EL (cell line): ENCODE measurements at places on chromosomes 13 and 19.

DNA sequence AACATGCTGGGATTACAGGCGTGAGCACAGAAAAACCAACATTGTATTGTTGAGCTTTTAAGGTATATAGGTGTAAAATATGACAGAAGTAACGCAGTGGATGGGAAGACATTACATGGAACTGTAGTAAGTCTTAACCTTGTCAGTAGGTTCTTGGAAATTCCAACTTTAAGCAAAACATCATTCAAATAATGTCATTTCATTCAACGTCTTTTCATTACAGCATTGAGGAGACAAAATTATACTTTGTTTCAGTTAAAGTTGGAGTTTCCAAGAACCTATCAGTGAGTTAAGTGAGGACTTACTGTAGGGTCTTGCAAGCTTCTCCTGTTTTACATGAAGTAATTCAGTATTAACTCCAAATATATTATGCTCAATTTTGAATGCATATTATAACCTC, 27.0 kb upstream of the GPR183 start:
- no peak for DNase-seq

DNA sequence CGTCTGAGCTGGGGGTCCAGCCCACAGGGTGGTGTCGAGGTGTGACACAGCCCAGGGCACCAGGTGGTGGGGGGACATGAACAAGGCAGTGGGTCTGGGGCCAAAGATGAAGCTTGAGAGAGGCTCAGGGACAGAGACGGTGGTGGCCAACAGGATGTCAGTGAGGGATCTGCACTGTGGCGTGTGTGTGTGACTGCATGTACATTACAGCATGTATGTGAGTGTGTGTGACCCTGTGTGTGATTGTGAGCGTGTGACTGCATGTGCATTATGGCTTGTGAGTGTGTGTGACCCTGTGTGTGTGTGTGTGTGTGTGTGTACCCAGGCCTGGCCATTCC, 1.6 kb downstream of the ADAMTS10 start:
- no peak for DNase-seq

- DNase-seq = no peak
Observed at GRCh38 chr19:40302224-40303011, 17.3 kb upstream of the AKT2 start.

DNA sequence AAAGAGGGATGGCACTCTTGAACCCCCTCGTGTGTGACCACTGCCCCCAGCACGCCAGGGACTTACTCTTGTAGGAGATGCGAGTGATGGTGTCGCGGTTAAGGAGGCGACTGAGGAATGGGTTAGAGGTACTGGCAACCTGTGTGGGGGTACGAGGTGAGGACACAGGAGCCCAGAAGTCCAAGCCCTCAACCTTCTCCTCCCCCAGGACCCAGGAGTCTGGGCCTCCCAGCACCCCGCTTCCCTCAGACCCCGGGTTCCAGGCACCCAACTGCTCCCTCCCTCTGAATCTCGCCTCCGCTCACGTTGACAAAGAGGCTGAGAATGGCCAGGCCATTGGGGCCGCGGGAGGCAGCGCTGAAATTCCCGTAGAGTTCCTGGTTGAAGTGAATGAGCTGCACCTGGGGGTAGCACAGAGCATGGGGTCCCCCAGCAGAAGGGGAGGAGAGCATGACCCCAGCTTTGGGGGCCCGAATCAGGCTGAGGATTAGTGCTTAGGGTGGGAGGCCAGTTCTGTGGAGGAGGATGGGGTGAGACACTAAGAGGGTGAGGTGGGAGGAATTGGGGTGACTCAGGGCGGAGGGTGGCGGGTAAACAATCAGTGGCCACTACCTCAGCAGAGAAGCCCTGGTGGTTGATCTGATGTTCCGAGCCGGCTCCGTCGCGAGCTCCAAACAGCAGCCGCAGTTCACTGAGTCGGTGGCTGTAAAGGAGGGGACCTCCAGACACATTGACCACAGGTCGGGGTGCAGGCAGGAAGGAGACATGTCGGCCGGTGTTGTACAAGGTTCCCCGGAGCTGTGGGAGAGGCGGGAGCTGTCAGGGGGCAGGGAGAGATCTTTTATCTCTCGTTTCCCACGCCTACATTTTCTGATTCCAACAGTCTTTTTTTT, 2.5 kb upstream of the DBP start:
- DNase-seq = peak; percentile 1

GRCh38 chr19:39525205-39525604, 7.4 kb downstream of the EID2B start:
- DNase-seq = no peak

- DNase-seq = no peak
Observed at GRCh38 chr13:30664689-30665275, 47.1 kb downstream of the USPL1 start.

- no peak for DNase-seq
Observed at GRCh38 chr13:97496511-97496910, 62.5 kb downstream of the RAP2A start.

DNA sequence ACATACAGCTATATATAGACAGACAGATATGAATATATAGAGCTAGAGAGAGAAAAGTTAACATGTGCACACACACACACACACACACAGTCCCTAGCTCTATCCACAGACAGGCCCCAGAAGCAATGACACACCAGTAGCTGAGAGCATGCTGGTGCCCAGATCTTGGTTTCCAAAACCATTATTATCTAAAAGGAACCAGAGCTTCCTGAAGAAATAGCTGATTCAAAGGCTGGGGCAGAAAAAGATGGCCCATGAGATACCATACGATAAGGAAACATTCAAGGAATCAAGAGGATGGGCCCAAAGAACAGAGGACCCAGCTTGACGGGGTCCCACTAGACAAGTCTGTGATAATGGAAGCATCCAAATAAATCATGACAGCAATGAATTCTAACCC, 53.4 kb downstream of the ABCC4 start:
- no peak for DNase-seq

DNA sequence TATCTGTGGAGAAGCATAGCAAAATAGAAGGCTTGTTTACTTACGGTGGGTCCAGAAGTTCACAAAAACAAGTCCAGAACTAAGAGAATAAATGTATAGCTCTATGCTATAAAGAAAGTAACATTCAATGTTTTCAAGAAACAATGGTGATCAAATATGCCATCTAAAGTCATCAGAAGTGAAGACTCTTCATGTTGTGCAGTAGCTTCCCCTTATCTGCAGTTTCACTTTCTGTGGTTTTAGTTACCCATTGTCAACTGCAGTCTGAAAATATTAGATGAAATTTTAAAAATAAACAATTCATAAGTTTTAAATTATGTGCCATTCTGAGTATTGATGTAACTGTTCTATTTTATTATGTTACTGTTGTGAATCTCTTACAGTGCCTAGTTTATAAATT, 72.5 kb downstream of the EDNRB start:
- DNase-seq = no peak

DNA sequence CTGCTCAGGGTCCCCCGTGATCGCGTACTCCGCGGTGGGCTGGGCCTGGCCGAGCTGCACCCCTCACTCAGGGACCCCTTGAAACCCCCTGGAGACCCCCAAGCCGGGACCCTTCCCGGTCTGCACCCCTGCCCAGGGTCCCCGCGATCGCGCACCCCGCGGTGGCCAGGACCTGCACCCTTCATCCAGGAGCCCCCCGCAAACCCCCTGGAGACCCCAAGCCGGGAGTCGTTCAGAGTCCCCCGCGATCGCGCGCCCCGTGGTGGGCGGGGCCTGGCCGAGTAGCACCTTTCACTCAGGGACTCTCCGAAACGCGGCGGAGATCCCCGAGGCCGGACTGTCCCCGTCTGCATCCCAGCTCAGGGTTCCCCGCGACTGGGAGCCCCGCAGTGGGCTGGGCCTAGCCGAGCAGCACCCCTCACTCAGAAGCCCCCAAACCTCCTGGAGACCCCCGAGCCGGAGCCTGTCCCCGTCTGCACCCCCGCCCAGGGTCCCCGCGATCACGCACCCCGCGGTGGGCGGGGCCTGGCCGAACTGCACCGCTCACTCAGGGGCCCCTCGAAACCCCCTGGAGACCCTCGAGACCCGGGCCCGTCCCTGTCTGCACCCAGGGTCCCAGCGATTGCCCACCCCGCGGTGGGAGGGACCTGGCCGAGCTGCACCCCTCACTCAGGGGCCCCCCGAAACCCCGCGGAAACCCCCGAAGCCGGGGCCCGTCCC, 748 bp downstream of the LMNB2 start:
- DNase-seq = peak; percentile 28

DNA sequence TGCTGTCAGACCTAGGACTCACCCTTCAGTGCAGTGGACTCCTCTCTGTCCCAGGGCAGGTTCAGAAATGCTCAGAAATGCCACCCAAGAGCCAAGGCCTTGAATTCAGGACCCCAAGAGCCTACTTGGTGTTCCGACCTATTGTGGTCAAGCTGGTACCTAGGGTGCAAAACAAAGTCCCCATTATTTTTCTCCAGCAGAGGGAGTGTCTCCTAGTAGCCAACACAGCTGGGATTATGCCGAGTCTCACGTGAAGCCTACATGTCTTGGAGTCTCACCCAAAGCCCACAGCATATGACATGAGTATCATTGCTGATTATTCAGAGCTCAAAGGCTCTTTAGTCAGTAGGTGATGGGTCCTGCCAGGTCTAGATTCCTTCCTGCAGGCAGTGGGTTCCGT, 671.1 kb upstream of the SPRY2 start:
- DNase-seq = no peak

DNA sequence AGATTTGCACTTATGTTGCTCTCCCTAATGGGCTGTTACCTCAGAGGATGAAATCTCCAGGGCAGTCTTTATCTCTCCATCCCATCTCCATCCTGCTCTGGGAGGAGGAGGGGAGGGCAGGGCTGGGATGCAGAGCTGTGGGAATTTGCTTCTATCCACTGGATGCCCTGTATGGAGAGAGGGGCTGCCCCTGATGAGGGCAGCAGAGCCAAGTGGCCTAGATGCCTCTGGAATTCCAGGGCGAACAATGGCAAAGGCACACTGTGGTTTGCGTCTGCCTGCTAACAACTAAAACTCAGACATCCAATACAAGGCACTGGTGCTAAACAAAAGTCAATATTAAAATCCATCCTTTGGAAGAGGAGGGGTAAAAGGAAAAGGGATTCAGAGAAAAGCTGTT, 165.1 kb downstream of the COG6 start:
- DNase-seq = no peak

DNA sequence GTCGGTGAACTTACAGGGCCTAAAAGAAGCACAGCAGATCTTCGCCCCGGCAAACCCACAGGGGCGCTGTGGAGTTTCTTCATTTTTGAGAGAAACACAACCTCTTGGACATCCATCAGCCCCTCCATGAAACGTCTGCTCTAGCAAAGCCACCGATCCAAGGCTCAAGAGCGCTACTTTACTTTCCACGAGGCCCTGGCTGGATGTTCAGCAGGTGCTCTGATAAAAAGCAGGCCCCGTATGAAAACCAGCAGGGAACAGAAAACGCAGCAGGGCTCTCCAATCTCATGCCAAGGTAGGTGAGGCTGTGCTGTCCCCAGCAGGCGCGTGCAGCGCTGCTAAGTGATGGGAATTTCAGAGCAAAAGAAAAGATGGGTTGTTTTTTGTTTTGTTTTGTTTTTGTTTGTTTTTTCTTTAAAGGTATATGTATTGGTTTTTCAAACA, 86.7 kb downstream of the IRS2 start:
- no peak for DNase-seq

GRCh38 chr19:14072535-14073260, at the start of gene MISP3:
MISP3 (plus strand) TSS chr19:14072786; CDS start chr19:14073310, 524 bp downstream.
- peak; percentile 52 for DNase-seq

DNA sequence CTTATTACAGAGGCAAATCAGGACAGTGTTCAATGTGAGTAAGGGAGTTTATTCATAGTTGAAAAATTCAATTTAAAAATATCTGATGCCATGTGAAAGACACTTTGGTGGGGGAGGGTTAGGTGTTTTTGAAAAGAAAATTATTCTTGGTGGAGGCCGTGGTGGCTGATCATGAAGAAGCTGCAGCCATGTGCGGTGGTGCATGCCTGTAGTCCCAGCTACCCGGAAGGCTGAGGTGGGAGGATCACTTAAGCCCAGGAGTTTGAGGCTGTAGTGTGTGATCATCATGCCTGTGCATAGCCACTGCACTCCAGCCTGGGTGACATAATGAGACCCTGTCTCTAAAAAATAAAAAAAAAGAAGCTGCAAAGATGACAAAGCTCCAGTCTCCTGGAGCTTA, 28.6 kb downstream of the WDFY2 start:
- no peak for DNase-seq

DNA sequence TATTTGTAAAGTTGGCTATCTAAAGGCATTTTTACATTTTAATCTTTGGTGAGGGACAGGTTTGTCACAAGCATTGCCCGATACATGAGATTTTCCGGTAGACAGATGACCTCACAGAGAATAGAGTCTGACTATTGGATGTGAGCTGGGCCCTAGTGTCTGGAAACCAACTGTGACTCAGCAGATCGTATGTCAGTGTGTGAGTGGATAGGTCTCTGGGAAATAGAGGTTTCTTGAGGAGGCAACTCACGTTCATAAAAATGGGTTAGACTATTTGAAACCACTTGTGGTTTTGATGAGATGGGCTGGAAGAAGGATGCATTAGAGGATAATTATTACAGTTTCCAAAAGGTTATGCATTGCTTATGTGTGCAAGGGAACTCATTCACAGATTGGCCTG, 19.2 kb downstream of the HS6ST3 start:
- no peak for DNase-seq

DNA sequence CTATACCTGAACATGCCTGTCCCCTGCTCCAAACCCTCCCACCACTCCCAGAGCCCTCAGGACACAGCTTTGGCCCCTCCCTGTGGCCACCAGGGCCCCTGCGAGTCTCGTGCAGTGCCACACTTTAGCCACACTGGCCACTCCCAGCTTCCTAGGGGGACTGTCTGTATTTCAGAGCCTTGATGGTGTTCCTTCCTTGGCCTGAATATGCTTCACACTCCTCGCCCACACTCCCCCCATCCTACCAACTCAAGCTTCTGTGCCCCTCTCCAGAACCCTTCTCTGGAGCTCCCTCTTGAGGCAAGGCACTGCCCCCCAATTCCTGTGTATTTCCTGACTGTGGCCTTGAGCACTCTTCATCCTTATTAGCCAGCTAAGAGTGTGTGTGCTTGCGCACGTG, 80.2 kb downstream of the DPF1 start:
- no peak for DNase-seq

GRCh38 chr13:35889560-35889959, 241.6 kb downstream of the DCLK1 start:
- no peak for DNase-seq

DNA sequence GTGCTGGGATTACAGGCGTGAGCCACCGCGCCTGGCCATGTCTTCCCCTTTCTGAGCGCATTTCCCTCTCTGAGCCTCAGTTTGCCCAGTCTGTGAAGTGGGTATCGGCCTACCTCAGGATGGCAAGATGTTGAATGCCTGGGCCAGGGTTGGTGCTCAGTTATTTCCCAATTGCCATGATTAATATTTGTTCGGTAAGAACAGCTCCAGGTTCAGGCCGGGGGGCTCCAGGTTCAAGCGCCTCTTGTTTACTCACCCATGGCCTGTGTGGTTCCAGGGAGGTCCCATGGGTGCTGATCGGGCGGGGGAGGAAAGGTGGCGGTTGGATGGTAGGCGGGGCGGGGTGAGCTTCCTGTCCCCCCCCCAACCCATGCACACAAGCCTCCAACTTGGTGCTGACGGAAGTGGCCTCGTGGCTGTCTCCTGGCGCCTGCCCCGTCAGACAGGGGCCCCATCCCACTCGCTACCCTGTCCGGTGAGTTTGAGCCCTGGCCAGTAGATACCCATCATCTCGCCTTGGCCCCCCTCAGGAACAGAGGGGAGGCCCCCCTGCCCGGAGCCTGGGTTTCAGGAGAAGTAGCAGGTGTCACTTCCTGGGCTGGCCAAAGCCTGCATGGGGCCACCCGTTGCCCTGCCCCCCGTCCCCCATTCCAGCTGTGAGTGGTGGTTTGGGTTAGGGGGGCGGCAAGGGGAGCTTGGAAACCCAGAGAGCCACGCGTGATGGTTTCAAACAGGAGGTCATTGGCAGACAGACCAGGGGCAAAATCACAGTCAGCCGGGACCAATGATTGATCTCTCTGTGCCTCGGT, at the start of gene FCHO1:
TSS of gene FCHO1 (plus strand) at position 375 of the 809 bp plus-strand sequence. CDS start 3,688 bp downstream, outside the sequence.
- DNase-seq = no peak
